ENCODE measurements at places on chromosomes 1 and 21.

DNA sequence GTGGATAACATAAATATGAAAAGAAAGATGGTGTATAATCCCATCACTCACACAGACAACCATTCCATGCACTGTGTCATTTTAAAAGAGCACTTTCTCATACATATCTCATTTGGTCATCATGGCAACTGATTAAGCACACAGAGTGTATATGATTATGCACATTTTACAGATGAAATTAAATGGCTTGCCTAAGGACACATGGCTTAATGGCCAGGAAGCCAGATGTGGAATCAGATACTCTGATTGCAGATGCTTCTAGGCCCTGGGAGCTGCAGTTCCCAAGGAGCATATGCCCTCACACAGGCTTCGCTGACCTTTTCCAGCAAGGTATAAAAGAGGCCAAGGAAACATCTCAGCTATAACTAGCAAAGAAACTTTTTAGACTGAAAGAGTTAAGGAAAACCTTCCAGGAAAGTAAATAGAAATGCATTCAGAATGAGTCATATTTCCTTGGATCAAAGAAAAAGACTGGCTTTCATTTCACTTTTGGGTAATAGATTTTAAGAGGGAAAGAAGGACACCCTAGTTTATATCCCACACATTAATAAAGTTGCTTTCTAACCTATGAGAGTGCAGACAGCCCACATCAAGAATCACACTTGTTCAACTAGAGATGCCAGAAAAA lies 19.6 kb upstream of the FAM89A start:
- no peak for DNase-seq

DNA sequence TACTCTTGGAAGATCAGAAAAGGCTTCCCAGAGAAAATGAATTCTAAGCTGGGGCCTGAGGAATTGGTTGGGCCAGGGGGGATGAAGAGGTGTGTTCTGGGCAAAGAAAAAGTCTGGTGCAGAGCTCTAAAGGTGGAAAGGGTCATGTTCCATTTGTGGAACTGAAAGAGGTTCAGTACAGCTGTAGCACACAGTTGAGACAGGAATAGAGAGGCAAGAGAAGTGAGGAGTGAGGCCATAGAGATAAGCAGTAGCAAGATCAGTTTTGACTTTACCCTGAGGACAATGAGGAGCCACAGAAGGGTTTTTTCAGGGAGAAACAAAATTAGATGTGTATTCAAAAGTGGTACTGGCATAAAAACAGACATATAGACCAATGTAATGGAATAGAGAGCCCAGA lies 30.3 kb upstream of the MUTYH start:
- DNase-seq: no peak

DNA sequence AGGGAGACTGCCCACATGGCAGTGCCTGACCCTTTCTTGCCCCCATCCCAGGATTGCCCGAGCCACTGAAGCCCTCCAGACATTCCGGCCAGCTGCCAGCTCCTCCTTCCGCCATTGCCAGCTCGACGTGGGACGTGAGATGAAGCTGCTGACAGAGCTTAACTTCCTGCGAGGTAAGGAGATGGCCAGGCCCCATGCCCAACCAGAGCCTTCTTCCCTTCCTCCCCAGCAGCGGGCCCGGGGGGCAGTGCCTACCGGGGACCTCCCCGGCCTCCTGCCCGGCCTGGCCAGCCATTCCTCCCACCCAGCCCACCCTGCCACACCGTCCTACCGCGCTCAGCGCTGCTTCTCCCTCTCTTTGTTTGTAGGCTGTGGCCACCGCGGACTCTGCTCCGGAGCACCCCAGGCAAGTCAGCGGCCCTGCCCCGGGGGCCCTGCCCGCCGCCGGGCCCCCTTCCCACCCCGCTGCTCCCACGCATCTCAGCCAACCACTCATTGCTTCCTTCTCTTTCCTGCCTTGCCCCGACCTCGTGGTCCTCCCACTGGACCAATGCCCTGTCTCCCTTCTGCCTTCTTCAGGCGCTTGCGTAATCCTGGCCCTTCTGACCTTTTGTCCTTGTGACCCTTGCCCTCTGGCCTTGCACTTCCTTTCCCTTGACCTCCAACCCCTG lies 4.9 kb downstream of the TRIM46 start:
- no peak for DNase-seq

DNA sequence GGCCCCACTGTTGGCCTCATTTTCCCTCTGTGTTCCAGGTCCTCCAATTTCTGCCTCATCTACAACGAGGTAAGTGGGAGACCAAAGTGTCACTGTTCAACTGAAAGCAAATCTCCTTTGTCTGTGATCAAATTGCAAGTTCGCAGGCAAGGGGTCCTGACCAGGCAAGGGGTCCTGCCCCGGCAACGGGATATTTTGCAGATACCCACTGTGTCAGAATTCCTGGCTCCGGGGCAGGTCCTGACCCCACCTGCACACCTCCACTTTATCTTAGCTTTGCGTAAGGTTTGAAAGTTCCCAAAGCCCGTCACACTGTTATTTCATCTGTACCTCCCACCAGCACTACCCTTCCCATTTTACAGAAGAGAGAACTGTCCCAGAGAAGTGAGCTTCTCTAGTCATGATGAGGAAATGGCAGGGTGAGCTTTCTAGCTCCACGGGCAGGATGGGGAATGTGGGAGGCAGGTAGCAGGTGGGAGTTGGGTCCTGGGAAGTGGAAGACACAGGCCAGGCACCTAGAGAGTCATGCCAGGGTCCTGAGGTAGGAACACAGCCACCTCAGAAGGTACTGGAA lies 32.0 kb upstream of the CSF1 start:
- DNase-seq: no peak

DNA sequence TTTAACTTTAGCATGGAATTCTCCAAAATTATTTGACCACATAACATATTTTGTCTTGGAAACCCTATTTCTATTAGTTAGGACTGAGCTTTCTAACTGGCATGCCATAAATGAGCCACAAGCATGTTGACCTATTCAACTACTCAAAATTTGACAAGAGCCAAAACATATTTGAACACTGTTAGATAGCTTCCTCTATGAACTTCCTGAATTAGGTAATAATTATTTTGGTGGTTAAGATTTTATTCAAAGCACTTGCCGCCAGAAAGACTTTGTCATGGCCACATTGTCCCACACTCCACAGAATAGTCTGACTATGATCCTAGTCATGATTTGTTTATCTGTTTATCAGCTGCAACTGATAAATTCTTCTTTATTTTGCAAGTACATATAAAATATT lies 23.1 kb upstream of the CTPS1 start:
- DNase-seq: no peak

DNA sequence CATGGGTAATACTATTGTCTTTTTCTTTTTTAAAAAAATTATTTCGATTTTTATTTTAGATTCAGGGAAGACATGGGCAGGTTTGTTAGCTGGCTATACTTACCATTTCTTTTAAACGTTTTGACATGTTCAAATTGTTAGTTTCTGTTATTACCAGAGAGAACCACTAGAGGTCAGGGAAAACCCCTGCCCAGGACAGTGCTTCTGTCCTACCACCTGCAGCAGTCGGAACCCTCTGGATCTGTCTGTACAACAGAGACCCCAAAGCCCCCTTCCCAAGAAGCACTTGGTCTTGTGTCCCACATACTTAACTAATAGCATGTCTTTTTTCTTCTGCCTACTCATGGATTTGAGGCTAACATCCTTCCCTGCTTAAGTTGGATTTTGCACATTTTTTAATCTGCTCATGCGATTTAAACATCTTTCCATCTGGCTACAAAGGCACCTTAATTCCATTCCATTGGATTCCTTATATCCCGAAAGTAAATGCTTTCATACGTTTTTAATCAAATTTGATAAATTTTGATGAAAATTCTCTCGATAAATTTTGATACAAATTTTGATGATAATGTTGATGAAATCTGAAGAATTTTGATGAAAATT lies 10.0 kb upstream of the C1orf115 start:
- no peak for DNase-seq

GRCh38 chr1:182262425-182262824 lies 129.2 kb downstream of the GLUL start:
- DNase-seq: no peak

- DNase-seq: no peak
Observed at GRCh38 chr1:229645324-229645993, 19.4 kb downstream of the URB2 start.

- DNase-seq: no peak
Observed at GRCh38 chr1:148354284-148354912, 128.7 kb downstream of the PPIAL4G start.

DNA sequence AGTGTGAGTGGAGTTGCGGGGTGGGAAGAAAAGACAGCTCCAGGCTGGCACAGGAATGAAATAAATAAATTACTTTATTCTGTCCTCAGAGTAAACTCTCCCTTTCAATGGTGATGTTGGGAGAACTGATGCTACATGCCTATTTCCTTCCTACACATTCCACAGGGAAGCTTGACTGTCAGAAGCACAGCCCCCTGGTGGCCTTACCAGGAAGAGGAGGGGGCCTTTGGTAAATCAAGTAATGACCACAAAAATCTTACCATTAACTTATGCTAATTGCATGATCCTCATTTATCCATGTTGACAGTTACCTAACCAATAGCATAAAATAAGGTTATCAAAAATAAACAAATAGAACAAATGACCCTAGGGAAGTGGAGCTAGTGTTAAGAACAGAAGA lies 605.0 kb upstream of the PKN2 start:
- DNase-seq: no peak

DNA sequence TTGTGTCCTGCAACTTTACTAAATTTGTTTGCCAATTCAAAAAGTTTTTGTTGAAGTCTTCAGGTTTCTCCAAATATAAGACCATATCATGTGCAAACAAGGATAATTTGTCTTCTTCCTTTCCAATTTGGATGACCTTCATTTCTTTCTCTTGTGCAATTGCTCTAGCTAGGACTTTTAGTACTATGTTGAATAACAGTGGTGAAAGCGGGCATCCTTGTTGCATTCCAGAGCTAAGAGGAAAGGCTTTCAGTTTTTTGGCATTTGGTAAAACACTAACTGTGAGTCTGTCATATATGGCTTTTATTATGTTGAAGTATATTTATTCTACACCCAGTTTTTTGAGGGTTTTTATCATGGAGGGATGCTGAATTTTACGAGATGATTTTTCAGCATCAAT lies 630.0 kb upstream of the ADGRL2 start:
- no peak for DNase-seq

- DNase-seq: no peak
Observed at GRCh38 chr1:203666609-203667008, 40.0 kb downstream of the ATP2B4 start.

GRCh38 chr1:101290922-101291561 lies 54.2 kb downstream of the S1PR1 start:
- no peak for DNase-seq

- no peak for DNase-seq
Observed at GRCh38 chr1:108192581-108192980, 7.6 kb downstream of the SLC25A24 start.

GRCh38 chr1:71640116-71640515 lies 559.3 kb upstream of the ZRANB2 start:
- DNase-seq: no peak

- no peak for DNase-seq
Observed at GRCh38 chr21:35926003-35926740, 134.2 kb downstream of the SETD4 start.

GRCh38 chr1:183058851-183059502 lies 35.8 kb downstream of the LAMC1 start:
- no peak for DNase-seq

GRCh38 chr1:185257950-185258208 lies 59.2 kb downstream of the IVNS1ABP start:
- DNase-seq: no peak

DNA sequence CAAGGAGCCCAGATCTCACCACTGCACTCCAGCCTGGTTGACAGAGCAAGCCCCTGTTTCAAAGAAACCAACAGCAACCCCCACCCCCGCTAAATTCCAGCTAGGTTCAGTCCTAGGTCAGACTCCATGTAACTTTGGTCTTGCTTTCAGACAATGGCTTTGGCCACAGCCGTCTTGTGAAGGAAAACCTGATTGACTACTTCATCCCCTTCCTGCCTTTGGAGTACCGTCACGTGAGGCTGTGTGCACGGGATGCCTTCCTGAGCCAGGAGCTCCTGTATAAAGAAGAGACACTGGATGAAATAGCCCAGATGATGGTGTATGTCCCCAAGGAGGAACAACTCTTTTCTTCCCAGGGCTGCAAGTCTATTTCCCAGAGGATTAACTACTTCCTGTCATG lies 12.9 kb downstream of the TOR3A start:
- DNase-seq: no peak

- DNase-seq: no peak
Observed at GRCh38 chr1:79448426-79448825, 441.9 kb upstream of the ADGRL4 start.

DNA sequence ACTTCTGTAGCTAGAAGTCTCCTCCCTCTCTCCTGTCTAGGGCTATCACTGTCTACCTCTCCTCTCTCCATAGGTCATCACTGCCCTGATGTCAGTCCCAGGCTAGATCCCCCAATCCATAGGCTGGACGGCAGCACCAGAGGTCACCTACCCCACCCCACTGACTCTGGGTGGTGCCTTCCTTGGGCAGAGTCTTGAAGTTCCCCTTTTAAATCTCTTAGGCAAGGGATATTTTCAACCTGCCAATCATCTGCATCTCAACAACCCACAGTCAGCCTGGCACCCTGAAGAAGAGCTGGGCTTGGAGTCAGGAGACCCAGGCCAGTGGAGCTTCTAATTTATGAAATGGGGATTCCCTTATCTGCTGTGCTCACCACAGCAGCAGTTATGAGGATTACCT lies 13.2 kb downstream of the MYBPH start:
- DNase-seq: no peak

GRCh38 chr21:34276711-34277425 lies 86.9 kb upstream of the KCNE2 start:
- no peak for DNase-seq

DNA sequence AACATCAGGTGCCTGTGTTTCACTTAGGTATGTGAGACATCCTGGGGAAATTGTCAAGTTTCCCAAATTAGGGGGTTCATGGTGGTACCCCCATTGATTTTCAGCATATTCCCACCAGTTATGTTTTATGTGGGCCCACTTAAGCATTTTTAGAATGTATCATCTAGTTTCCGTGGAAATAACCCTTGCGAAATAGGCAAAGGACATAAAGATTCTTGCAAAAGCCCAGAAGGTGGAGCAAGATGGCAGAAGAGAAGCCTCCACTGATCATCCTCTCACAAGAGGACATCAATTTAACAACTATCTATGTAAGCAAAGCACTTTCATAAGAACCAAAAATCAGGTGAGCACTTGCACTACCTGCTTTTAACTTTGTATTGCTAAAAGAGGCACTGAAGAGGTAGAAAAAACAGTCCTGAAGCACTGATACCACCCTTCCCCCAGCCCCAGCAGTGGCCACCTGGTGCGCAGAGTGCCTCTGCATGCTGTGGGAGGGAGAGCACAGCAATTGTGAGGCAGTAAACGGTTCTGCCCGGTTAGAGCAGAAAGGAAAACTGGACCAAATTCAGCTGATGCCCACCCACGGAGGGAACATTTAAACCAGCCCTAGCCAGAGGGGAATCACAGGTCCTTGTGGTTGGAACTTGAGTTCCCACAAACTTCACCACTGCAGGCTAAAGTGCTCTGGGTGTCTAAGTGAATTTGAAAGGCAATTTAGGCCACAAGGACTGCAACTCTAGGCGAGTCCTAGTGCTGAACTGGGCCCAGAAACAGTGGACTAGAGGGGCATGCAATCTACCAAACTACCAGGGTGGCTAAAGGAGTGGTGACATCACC lies 23.2 kb downstream of the MCOLN2 start:
- no peak for DNase-seq

GRCh38 chr1:16484931-16485330 lies 29.2 kb downstream of the RNU1-1 start:
- no peak for DNase-seq
